SJCRH30 (cell line): ENCODE measurements at places on chromosomes 4 and X.

DNA sequence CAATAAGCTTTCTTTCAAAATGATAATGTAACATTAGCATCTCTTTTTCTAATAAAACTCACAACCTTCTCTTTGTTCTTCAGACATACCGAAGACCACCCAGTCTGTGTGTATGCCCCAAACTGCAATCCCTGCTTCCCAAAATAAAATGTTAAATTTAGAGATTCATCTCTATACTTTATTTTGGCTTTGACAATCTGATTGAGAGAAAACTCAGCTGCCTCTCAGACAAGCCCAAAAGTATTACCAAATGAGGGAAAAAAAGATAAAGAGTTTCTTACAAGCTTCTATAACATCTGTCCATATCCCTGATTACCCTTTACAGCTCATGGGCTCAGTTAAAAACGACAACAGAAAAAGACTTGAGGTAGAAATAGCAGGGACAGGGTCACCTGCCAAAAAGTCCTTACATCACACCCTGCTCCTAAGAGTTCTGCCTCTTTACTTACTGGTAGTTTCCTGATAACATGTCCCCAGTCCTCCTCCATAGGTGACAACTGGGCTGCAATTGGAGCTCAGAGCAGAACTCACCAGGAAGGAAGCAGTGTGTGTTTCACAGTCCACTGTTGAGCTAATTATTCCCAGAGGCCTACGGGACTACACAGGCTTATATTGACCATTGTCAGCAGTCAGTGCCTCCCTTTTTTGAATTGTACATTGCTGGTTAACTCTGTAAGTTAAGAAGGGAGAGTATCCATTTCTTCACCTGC is 70.9 kb upstream of the FAM9C start:
- DNase-seq, result no peak

- peak; percentile 39 for DNase-seq
These were observed 125.1 kb upstream of the FUNDC1 start for GRCh38 chrX:44667771-44668170.

DNA sequence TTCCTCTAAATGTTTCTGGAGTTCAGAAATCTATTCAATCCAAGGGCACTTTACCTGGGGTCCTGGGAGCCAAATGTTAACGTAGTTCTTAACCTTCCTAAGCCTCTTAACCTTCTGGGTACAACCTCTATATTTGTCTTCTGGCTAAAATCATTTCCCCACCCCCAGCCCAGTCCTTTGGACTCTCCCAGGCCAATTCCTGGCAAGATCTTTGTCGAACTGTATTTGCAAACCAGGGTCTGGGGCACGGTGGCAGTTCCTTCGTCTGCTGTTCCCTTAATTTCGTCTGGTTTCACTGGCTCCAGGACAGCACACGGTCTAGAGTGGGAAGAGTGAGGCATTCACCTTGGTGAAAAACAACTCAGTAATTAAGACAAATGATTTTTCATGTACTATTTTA is 811 bp upstream of the SLC25A5 start:
- no peak for DNase-seq

- DNase-seq, result no peak
These were observed 15.2 kb downstream of the GUCY1B1 start for GRCh38 chr4:155774033-155774432.
